ENCODE measurements at places on chromosomes 6 and 20. TPM values are rescaled to one million over a fixed set of nuclear protein-coding genes. Genes with fewer than 3 reads are reported as not detected.

Gene RPP40
- 7.9 TPM for total RNA-seq

Gene HLA-C
- total RNA-seq: 293 TPM

Gene FLRT3
- 0.83 TPM for total RNA-seq

Gene PDE7B
- total RNA-seq: 15.4 TPM

Gene IL20RA
- 5.0 TPM for total RNA-seq

Gene FRK
- 0.39 TPM for total RNA-seq

Gene NRSN1
- 0.26 TPM for total RNA-seq

DNA sequence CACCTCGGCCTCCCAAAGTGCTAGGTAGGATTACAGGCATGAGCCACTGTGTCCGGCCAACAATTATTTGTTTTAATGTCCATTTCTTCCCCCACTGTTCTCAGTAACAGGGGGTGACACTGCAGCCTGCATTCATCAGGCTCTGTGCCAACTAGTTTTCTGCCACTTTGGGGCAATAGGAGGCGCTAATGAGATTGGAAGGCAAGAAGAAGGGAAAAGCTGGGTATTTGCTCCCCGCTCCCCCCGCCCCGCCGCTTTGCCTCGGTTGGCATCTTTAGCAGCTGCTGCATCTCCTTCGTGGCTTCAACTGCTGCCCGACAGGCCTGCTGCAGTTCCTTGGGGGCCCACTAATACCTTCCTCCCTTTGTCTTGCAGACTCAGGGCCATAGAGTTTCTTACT is 35.0 kb upstream of the MDGA1 start:
- DNase-seq: no peak
- H3K36me3 ChIP-seq: no peaks in the 10 kb centered on the region
- H3K27ac ChIP-seq: no peak overlapping the region
- no peaks in the 10 kb centered on the region for H3K4me1 ChIP-seq
- no peaks in the 10 kb centered on the region for H3K27me3 ChIP-seq
- no peak overlapping the region for H3K4me3 ChIP-seq

GRCh38 chr6:141290941-141291721 is 841.6 kb upstream of the GJE1 start:
- H3K4me3 ChIP-seq: no peak overlapping the region
- no peak for DNase-seq
- no peaks in the 10 kb centered on the region for H3K27me3 ChIP-seq
- H3K4me1 ChIP-seq: no peaks in the 10 kb centered on the region

GRCh38 chr20:59567585-59568508 is 36.5 kb upstream of the PHACTR3 start:
- no peaks in the 10 kb centered on the region for H3K27me3 ChIP-seq
- H3K36me3 ChIP-seq: no peaks in the 10 kb centered on the region
- H3K27ac ChIP-seq: no peak overlapping the region
- no peak overlapping the region for H3K4me3 ChIP-seq

DNA sequence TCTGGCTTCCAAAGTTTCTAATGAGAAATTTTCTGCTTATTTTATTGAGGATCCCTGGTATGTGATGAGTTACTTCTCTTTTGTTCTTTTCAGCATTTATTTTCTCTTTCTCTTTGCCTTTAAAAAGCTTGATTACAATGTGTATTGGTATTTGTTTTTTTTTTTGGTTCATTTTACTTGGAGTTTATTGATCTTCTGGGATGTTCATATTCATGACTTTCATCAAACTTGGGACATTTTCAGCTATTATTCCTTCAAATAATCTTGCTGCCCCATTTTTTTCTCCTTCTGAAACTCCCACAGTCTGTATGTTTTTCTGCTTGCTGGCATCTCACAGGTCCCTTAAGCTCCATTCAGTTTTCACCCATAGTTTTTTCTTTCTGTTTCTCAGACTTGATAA is 102.4 kb downstream of the PRDM13 start:
- H3K4me3 ChIP-seq: no peak overlapping the region
- no peaks in the 10 kb centered on the region for H3K4me1 ChIP-seq
- no peaks in the 10 kb centered on the region for H3K27me3 ChIP-seq
- no peaks in the 10 kb centered on the region for H3K36me3 ChIP-seq
- DNase-seq: no peak

- no peak overlapping the region for H3K4me3 ChIP-seq
- no peaks in the 10 kb centered on the region for H3K36me3 ChIP-seq
- peaks cover 25% of the 10 kb centered on the region for H3K4me1 ChIP-seq
Observed at GRCh38 chr6:125806813-125807212, 16.1 kb downstream of the NCOA7 start.

GRCh38 chr6:137389150-137389704 is 105.0 kb downstream of the OLIG3 start:
- no peak overlapping the region for H3K27ac ChIP-seq
- no peak for DNase-seq
- H3K4me3 ChIP-seq: no peak overlapping the region

- H3K27me3 ChIP-seq: no peaks in the 10 kb centered on the region
- H3K36me3 ChIP-seq: no peaks in the 10 kb centered on the region
- H3K4me1 ChIP-seq: no peaks in the 10 kb centered on the region
Observed at GRCh38 chr6:753486-753885, 60.5 kb upstream of the EXOC2 start.

- no peaks in the 10 kb centered on the region for H3K27me3 ChIP-seq
- DNase-seq: no peak
- H3K4me1 ChIP-seq: peaks cover 24% of the 10 kb centered on the region
- H3K27ac ChIP-seq: no peak overlapping the region
- H3K4me3 ChIP-seq: no peak overlapping the region
- no peaks in the 10 kb centered on the region for H3K36me3 ChIP-seq
Observed at GRCh38 chr20:1831096-1831495, 64.1 kb upstream of the SIRPA start.

- no peaks in the 10 kb centered on the region for H3K27me3 ChIP-seq
- H3K36me3 ChIP-seq: no peaks in the 10 kb centered on the region
- no peak for DNase-seq
- H3K4me1 ChIP-seq: no peaks in the 10 kb centered on the region
Observed at GRCh38 chr6:163191704-163192537, 222.6 kb upstream of the QKI start.

DNA sequence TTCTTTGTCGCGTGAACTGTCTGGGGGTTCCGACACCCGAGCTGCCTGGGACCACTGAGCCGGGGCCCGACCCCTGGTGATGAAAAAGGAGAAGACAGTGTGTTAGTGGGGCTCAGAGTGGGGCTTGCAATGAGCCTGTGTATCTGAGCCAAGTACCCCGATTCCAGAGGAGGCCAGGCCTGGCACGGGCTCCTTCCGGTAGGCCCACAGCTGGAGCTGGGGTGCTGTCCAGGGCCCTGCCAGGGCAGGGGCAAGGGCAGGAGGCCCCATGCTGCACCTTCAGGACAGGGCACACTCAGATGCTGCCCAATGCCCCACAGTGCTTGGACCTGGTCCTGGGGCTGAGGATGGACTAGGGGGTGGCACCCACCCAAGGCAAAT is 89.4 kb downstream of the TAF4 start:
- no peak overlapping the region for H3K4me3 ChIP-seq
- H3K4me1 ChIP-seq: no peaks in the 10 kb centered on the region
- H3K36me3 ChIP-seq: peaks cover 10% of the 10 kb centered on the region
- no peak for DNase-seq
- H3K27me3 ChIP-seq: no peaks in the 10 kb centered on the region
- no peak overlapping the region for H3K27ac ChIP-seq

- H3K4me3 ChIP-seq: no peak within 1 kb of the TSS
- peak; percentile 70 for DNase-seq
- no peaks in the 10 kb centered on the region for H3K36me3 ChIP-seq
Observed at GRCh38 chr6:47698342-47698787, at the start of gene ADGRF4. Gene ADGRF4, plus strand, starts transcription at chr6:47698580. Its CDS starts 8,666 bp downstream, at chr6:47707246.

Measured in esophagus muscularis mucosa (tissue), 4 donors.